ENCODE measurements at places on chromosomes 5 and 9.
A peak's percentile ranks its signal among the peaks of the same experiment; 100 is the strongest.

- DNase-seq, result no peak
Measured at GRCh38 chr9:136762915-136763648, 1.2 kb downstream of the LCN15 start.

DNA sequence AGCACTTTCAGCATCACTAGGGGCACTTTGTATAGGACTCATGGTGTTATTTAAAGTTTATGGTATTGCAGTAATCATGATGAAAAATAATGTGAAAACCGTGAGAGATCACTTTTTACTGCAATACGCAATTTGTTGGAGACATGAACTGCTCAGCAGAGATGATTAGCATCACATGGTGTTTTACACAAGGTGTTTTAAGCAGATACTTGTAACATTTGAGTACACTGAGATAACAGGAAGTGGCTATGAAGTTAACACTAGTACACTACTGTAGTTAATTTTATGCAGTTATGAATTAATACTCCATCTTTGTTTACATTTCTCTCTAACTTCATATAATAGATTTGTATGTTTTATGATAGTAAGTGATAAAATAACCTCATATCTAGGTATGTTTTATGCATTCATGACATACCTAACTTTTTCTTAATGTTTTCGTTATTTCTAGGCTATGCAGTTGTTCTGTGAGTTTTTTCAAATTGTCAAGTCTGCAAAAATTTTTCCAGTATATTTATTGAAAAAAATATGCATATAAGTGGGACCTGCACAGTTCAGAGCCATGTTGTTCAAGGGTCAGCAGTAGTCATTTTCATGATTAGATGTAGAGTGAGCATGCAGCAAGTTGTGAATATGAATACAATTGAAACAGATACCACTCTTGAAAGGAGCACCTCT is 13.0 kb downstream of the SUB1 start:
- DNase-seq, result no peak

DNA sequence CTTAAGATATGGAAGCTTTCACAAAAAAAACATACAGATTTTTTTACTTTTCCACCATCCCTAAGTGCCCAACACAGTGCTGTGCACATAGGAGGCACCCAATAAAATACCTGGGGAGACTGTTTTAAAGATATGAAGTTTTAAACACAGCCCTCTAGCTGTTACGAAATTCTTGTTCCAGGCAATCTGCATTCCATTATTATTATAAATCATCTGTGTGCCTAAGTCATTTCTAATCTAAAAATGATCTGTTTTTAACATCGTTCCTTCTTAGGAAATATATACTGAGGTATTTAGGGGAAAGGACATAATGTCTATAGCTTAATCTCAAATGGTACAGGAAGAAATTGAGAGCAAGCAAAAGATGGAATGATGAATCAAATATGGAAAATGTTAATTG is 32.7 kb upstream of the ISCA1 start:
- no peak for DNase-seq

- DNase-seq, result peak; percentile 77
Measured at GRCh38 chr5:179763215-179763945, 30.4 kb upstream of the LTC4S start.

GRCh38 chr5:17455942-17456341 is 42.1 kb upstream of the TAF11L2 start:
- DNase-seq, result no peak

DNA sequence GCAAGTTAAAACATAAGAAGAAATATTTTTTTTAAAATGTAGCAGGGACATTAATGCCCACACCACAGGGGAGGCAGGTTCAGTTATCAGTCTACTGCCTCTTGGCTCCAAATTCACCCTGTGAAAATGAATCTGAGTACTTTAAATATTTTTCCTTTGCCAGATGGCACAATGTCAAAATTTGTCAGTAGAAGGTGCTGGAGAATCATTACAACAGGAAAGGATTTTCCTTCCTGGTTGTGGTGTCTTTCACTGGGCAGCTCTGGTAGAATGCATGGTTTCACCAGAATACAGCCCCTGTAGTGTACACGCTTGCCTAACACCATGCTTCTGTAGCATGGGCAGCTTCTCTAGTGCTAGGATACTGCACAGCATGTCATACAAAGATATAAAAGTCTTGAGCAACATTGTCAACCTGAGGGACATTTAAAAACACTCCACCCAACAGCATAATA is 9.7 kb upstream of the SREK1 start:
- no peak for DNase-seq

DNA sequence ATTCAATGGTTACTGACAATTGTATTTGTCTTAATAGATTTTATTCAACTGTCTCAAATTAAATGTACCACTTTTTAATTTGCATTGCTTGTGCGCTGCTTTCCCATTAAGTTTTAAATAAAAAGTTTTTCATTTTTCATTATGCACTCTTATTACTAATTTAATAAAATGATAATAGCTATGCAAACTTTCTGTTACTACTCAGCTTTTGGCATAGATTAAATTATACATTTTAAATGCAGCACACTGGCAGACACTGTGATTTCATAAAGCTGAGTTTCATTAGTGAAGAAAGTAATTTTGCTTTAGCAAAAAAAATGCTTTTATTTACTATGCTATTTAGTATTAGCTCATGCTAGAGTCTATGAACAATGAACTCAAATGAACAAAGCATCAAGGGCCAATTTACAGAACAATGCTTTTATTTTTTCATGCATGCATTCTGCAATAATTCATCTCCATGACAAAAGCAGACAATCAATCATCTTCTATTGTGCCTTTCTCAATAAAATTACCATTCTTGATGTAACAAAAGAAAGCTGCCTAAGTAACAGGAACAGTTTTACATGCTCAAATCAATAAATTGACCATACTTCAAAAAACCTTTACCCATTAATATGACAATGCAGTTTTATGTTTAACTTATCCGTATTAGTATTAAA is 595.2 kb upstream of the ARRDC3 start:
- DNase-seq, result no peak

All from tibial artery (tissue), 4 donors.